ENCODE measurements at places on chromosomes 5 and 9.
A peak's percentile ranks its signal among the peaks of the same experiment; 100 is the strongest.

- no peak for DNase-seq
Observed at GRCh38 chr5:43049236-43049635, 9.1 kb upstream of the ANXA2R start.

DNA sequence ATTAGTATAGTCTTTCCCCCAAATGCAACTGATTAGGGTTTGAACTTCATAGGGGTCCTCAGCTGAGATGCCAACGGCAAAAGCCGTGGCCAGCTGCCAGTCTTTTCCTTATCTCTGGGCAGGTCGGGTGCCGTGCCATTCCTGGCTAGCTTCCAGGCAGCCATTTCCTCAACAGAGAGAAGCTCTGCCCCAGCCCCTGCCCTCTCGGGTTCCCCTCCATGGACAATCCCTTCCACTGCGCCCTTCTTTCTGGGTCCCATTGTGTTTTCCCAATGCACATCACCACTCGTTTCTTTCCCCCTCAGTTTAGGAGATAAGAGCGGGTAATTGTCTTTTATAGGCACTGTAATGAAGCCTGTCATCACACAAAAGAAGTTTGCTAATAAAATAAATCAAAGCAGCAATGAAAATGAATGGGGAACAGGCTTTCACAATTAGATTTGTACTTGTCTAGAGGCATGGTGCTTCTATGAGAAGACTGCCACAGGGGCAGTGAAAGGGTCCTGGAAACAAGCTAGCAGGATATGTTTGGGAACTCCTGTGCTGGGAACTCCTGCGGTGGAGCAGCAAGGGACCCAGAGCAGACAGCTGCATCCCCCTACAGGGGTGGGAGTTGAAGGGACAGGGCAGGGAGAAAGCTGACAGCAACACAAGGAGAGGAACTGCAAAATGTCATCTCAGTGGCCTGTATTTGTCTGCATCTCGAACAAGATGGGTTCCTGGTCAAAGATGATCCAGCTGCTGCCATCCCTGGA, 48.0 kb upstream of the SAP30L start:
- DNase-seq: no peak

- no peak for DNase-seq
Observed at GRCh38 chr5:114450437-114450836, 88.6 kb downstream of the KCNN2 start.

DNA sequence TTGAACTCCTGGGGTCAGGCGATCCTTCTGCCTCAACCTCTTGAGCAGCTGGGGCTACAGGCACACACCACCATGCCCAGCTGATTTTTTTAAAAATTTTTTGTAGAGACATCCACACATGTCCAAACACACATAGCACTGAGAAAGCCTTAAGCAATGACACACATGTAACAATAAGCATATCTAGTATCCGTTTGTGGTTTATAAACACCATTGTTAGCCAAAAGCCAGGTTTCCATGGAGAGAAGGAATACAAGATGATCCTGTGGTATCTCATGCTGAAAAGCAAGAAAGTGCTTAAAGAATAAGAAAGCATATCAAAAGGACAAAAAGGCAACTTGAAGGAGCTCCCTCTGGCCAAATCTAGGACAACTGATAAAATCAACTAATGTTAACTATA, 29.7 kb upstream of the SLC1A3 start:
- DNase-seq: no peak

DNA sequence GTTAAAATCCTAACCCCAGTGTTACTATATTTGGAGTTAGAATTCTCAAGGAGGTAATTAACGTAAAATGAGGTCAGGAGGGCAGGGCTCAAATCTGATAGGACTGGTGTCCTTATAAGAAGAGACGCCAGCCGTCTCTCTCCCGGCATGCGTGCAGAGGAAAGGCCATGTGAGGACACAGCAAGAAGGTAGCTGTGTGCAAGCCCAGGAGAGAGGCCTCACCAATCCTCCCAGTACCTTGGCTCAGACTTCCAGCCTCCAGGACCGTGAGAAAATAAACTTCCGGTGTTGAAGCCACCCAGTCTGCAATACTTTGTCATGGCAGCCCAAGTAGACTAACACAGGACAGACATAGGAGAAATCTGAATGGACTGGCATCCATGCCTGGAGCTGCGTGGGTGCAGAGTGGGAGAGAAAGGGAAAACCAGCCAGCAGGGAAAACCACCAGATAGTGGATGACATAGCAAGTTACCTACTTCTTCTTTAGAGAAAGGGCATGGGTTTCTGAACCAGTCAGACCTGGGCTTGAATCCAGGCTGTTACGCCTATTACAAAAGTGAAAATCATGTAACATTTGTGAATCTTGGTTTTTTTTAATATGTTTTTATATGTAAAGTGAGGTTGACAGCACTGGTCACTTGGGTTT, 89.2 kb downstream of the FSTL4 start:
- DNase-seq: no peak

DNA sequence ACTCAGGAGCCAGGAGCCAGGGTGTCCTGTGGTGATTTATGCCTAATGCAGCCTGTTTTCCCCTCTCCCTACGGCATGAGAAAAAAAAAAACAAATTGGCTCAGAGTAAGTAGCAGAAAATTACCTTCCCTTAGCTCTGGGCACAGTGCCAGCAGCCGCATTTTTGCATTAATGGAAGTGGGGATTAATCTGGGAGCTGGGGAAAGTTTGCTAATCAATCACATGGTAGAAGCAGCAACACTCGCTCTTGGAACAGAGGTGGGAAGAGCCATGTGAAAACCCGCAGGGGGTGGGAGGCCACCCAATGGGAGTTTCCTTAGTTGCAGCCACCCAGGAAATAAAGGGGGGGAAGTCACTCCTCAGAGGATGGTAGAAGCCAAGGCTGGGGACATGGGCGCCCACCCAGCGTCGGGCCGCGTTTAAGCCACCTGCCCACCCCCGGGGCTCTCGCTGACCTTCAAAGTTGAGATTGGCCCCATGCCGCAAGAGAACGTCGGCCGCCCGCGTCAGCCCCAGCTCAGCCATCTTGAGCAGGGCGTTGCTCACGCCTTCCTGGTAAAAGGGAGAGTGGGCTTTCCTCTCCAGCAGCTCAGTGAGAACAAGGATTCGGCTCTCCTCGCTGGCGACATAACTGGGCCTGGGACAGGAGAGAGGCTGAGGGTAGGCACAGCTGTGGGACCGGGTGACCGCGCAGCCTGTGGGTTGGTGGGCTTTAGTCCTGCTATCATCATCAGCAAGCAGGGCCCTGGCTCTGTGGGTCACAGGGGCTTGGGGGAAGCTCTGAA, 1.7 kb downstream of the ASB6 start:
- DNase-seq: peak; percentile 45

GRCh38 chr5:180253036-180253824, 38.7 kb downstream of the MAPK9 start:
- no peak for DNase-seq

- DNase-seq: no peak
Observed at GRCh38 chr5:148486456-148486855, 102.7 kb downstream of the FBXO38 start.
